SJSA1 (cell line): ENCODE measurements at places on chromosomes 5 and 9.

- DNase-seq = no peak
Measured at GRCh38 chr9:10050016-10050415, 562.8 kb downstream of the PTPRD start.

DNA sequence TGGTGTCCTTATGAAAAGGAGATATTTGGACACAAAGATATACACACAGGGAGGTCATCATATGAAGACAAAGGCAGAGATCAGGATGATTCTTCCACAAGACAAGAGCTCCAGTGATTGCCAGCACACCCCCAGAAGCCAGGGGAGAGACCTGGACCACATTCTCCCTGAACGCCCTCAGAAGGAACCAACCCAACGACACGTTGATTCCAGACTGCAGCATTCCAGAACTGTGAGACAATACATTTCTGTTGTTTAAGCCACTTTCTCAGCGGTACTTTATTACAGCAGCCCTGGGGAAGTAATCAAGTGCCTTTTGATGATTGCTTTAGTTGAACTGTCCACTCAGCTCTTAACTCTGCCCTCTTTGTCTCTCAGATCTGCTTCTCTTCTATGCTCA is 285.5 kb upstream of the SMARCA2 start:
- no peak for DNase-seq

- DNase-seq = no peak
Measured at GRCh38 chr9:125972012-125972729, 225.0 kb downstream of the PBX3 start.

- DNase-seq = no peak
Measured at GRCh38 chr5:13957032-13957645, 12.7 kb upstream of the DNAH5 start.

DNA sequence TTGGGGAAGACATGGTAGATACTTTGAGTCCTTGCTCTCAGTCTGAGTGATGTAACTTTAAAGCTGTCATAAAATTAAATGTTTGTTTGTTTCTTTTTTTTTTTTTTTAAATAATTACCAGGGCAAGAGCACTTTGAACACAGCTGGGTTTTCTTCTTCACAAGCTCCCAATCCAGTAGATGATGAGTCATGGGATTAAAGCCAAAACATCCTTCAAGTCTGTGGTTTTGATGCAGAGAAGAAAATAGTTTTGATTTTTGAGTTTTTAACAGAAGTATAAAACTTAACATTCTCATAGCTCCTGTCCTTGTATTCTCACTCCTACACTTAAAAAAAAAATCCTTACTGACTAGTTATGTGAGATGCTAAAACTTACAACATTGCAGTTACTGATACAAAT is 34.8 kb upstream of the IL31RA start:
- DNase-seq = no peak

DNA sequence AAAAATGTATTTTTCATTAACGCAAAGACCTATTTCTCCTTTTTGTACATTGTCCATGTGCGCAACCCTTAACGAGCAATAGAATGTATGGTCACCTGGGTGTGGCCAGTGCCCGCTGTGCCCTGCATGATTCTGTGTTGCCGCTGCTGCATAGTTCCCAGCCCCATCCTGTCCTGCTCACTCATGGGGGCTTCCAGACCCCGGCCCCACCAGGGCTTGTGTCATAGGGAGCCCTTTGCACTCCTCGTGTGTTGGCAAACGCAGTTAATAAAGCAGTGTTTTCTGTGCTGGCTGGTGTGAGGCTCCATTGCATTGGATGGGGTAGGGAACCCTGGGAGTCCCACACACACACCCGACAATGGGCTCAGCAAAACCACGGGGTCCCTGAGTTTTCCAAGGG is 49.7 kb downstream of the SAR1B start:
- DNase-seq = no peak

DNA sequence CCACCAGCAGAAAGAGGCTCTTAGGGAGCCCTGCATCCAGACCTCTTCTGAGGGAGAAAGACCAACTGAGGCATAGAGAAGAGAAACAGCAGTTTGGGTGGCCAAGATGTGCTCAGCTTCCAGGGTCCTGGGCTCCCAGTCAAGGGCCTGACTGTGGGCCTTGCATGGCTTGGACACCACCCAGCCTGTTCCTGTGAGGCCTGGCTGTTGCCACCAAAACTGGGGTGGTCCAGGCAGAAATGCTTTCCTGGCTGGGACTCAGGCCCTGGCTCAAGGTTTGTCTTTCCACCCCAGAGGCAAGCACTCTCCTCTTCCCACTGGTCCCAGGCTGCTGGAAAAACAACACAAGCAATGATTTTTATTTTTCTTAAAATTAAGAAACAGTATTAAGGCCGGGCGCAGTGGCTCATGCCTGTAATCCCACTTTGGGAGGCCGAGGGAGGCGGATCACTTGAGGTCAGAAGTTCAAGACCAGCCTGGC is 13.3 kb downstream of the MYOZ3 start:
- peak; percentile 86 for DNase-seq
